ENCODE measurements at places on chromosomes 5 and 9.

DNA sequence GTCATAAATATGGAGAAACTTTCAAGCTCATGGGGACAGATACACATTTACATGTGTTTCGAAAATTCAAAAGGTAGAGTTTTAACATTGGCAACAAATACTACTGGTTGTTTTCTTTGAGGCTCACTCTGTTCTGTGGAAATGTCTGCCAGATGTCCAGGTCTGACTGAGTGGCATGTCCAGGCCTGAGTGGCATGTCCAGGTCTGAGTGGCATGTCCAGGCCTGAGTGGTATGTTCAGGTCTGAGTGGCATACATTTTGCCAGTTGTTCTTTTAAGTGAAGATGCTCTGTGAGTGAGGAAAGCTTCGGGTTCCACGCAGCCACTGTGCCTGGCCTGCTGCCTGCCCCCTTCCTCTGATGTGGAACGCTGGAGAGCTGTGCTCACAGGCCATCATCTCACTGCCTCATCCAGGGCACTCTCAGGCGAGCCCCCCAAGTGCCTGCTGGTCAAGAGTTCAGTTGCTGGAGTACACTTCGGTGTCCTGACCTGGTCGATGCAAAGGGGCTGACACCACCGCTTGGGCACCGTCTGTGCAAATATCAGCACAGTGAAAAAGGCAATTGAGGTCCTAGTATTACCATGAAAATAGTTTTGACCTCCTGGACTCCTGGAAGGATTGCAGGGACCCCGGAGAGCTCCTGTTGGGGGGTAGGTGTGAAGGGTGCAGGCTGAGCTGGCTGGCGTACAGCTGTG lies 89.9 kb downstream of the EHMT1 start:
- DNase-seq: no peak

GRCh38 chr9:38022203-38022895 lies 46.7 kb downstream of the SHB start:
- DNase-seq: no peak

GRCh38 chr5:102529031-102529430 lies 30.2 kb upstream of the SLCO6A1 start:
- no peak for DNase-seq

GRCh38 chr9:38043931-38044623 lies 24.9 kb downstream of the SHB start:
- DNase-seq: no peak

DNA sequence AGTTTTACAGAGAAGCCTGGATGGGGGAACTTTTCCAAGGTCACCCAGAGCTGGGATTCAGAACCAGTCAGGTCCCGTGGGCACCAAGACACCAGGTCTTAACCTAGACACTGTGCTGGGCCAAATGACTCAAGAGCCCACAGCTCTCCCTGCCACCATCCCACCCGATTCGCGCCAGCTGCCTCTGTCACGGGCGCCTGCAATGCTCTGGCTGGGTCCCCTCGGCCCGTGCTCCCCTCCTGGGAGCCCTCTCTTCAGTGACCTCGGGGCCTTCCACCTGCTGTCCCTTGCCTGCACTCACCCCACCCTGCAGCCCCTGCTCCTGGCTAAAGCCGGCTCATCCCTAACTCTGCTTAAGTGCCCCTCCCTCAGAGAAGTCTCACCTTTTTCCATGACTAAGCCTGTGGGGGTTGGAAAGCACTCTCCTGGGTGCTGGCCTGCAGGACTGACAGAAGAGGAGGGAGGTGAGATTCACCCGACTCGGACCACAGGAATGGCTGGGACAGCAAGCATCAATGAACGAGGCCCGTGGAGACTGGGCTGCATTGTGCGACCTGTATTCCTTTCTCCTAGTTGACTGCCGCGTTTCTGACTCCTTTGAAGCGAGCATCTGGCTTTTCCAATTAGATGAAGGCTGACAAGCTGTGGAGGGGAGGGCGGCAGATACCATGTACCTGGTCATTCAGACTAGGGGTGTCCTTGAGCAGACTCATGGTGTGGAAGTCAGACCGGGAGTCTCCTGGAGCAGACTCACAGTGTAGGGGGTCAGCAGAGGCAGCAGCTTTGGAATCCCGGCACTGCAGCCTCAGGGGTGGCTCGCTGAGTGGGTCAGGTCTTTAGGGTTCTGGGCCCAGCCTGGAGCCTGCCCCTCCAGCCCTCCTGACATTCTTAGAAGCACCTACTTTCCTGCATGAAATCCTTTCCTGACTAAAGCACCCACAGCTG lies 5.8 kb upstream of the IL4 start:
- no peak for DNase-seq

DNA sequence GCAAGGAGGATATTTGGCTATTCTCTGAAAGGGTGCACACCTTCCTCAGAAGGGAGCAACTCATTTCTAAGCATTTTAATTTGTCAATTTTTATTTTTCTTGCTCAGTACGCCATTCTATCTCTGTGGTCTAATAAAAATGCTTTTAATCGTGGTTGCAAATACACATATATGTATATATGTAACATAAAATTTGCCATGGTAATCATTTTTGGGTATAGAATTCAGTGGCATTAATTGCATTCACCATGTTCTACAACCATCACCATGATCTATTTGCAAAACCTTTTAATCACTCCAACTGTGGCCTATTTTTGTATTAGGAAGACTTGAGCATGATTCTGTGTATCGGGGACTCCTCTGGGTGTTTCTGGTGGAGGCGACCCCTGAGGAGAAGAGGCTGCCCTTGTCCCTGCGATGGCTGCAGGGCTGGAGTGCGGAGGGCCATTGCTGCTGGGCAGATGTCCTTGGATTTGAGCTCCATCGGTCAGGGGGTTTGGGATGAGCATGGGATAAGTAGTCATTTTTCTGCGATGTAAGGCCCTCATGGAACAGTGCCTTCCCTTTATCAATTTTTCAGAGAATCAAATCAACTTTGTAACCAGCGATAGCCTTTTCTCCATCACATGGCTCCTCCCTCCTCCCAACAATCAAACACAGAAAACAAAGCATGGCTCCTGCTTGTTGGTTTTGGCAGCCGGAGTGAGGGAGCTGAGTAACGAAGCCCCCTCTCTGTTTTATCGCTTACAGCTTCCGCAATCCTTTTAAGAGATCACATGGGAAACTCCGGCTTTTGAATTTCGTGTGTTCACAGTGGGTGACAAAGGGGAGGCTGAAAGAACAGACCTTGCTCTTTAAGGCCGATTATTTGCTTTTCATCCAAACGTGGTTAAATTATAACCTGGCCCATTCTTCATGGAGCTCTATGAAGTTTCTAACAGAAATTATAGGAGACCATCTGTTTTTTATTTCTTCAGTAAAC lies 187.3 kb downstream of the TENT4A start:
- no peak for DNase-seq

DNA sequence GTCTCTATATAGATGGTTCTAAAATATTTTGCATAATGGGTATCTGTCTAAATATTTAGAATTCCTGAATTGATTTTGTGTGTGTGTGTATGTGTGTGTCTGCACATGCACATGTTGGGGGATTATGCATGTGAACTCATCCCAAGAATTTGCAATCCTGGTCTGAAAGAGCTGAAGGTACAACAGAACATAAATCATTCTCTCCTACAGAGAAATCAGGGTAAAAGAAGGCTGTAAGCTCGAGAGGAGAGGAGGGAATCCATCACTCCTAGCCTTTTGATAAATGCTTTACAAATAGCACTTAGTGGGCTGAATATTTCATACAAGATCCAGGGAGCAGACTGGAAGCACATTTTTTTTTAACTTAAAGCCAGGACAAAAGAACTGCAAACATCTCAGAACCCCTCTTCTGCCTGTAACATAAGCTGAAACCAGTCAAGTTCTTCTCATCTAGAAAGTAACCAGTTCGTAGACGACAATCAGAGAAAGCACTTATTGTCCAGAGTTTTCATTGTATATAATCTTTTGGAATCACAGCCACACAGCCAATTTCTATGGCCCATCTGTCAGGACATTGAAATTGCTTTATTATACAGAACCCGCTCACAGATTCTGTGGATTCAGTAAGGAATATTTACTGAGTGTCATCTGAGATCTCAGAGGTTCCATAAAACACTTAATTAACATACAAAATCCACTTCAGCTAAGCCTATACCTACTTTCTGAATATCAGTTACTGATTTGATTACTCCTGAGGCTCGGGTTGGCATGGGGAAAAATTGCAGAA lies 541.4 kb upstream of the ZNF462 start:
- no peak for DNase-seq

- no peak for DNase-seq
Measured at GRCh38 chr9:19033015-19033414, at the start of gene SAXO1. SAXO1 (minus strand) TSS chr9:19033209; CDS start chr9:19032908, 301 bp downstream.

DNA sequence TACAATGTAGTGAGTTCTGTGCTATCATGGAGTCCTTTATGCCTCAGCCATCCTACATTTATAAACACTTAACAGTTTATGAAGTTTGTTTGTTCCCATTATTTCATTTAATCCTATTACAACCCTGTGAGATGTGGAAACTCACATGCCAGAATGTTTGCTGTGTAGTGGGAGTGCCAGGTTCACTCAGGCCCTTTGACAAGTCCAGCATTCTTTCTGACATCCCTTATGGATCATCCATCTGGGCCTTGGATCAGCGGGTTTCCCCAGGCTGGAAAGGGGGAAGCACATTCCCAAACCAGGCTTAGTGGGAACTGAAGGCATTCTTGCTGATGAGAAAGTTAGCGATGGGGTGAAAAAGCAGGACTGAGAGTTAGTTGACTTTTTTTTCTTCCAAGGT lies 128.1 kb upstream of the OTULINL start:
- DNase-seq: no peak

- no peak for DNase-seq
Measured at GRCh38 chr9:118701985-118702384, 667.2 kb downstream of the BRINP1 start.

DNA sequence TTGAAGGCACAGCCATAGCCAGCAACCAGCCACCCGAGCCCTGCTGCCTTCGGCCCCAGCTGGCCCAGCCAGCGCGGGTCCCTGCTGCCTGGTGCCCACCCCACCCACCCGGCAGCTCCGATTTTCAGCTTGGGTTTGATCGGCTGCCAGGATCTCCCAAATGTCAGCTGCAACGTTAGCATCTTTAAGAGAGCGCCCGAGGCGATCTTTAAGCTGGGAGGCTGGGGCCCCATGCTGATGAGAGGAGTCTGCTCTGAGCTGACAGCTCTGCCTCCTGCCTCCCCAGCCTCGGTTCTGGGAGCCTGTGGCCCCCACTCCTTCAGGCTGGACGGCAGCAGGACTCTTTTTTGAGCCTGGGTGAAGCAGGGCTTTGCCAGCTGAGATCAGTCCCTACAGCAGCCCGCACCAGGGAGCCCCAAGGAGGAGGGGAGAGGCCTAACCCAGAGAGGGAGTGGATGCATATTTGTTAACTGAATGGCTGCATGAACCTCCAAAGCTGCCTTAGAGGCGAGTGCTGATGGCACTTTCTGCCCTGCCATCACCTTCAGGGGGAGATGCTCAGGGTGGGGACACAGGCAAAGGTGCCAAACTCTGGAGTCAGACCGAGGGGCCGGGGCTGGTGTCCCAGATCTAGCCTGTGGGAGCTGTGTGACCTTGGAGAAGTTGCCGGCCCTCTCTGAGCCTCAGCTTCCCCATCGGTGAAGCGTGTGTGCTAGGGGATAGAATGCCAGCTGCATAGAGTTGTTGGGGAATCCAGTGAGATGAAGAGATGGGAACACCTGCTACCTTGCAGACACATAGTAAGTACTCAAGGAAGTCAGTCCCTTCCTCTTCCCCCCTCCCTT lies 165.5 kb downstream of the C9orf50 start:
- DNase-seq: no peak

DNA sequence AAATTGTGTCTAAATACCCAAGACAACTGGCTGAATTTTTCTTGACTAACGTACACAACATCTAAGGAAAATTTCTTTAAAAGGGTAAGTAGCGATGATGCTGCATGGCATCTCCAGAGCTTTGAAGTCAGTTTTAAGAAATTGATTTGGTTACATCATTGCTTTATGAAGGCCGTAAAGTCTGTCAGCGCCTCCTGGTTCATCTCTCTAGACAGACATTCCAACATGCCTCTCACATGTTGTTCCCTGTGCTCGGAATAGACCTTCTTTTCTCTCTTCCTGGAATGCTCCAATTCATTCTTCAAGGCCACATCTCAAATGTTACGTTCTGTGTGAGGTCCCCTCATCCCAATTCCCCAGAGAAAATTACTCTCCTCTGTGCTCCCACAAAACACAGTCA lies 108.7 kb upstream of the SSBP2 start:
- no peak for DNase-seq

- no peak for DNase-seq
Measured at GRCh38 chr5:73415617-73416016, 33.0 kb downstream of the FOXD1 start.

DNA sequence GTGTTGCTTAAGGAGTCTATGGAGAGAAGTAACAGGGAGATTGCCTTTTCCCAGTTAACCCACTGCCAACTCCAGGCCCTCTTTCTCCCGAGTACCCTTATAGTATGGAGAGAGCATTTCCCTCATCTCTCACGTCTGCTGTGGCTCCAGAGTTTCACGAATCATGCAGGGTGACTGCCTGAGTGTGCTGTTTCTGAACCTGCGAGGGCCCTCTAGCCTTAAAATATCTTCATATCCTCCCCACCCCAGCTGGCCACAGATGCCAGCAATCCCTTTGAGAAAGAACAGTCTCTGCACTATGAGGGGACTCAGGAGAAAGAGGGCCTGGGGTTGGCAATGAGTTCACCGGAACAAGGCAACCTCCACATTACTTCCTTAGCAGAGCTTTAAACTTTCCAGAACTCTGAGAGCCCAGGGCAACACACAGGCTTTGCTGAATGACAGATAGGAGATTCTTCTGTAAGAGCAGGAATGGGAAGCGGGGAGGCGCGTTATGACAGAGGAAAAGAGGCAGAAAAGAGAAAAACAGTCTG lies 81.6 kb upstream of the ANKH start:
- DNase-seq: no peak

GRCh38 chr5:144510845-144511579 lies 340.3 kb downstream of the KCTD16 start:
- no peak for DNase-seq

- DNase-seq: no peak
Measured at GRCh38 chr9:13411791-13412190, 132.3 kb upstream of the MPDZ start.

DNA sequence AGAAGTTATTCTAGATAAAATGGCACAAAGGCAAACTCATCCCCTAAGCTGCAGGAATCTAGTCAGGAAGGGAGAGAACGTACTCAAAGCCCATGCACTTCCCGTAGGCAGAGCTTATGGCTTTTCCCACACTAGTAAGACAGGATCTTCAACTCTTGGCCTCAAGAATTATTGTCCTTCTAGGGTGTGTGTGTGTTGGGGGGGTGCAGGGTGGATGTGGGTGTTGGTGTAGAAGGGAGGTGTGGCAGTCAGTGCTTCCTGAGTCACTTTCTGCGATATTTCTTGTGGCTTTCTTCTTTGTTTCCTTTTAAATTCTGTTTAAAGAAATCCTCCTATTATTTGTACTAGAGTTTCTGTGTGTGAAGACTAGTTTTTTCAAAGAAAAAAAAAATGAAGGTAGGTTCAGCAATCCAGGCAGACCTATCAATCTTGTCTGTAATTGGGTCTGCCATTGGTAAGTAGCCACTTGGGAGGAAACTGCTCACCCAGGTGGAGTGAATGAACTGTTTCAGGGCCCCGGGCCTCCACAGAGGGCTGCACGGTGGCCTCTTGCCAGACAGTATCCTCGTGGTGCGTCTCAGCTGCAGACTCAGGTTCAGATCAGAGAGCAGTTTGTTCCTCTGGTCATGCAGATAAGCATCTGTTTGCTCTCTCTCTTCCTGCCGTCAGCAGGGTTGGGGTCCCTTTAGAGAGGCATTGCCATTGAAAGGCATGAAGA lies 131.9 kb downstream of the NPR3 start:
- no peak for DNase-seq

- DNase-seq: no peak
Measured at GRCh38 chr9:36938617-36939016, 95.5 kb downstream of the PAX5 start.

Measured in CD4-positive, alpha-beta T cell treated with Interleukin-12 subunit alpha and Interleukin-12 subunit beta, for 1 hour (primary cell).